ENCODE measurements at places on chromosomes 3 and 15.

- DNase-seq = no peak
Observed at GRCh38 chr15:99120050-99120777, 15.3 kb downstream of the SYNM start.

DNA sequence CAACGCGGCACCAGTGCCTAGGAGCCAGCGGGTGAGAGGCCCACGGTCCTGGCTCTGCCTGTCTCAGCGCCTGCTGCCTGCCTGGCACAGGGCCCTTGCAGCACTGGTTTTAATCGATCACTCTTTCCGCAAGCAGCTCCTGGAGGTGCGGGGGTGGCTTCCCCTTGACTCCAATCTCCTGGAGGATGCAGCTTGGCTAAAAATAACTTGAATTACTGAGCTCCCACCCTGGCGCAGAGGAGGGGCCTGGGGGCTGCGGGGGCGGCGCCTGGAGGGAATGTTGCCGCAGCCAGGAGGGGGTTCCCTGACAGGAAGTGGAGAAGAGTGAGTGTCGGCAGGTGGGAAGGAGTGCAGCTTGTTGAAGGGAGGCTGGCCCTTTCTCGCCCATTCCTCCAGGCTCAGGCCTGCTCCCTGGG, 9.9 kb upstream of the RPL29 start:
- no peak for DNase-seq

GRCh38 chr3:171169443-171169842, 142.9 kb upstream of the SLC2A2 start:
- no peak for DNase-seq

- DNase-seq = no peak
Observed at GRCh38 chr3:170539897-170540296, 46.0 kb downstream of the SLC7A14 start.

- DNase-seq = no peak
Observed at GRCh38 chr15:67133738-67134066, 68.3 kb downstream of the SMAD3 start.
